NCI-H69 (cell line): ENCODE measurements at places on chromosomes 1 and 21.
A peak's percentile ranks its signal among the peaks of the same experiment; 100 is the strongest.

DNA sequence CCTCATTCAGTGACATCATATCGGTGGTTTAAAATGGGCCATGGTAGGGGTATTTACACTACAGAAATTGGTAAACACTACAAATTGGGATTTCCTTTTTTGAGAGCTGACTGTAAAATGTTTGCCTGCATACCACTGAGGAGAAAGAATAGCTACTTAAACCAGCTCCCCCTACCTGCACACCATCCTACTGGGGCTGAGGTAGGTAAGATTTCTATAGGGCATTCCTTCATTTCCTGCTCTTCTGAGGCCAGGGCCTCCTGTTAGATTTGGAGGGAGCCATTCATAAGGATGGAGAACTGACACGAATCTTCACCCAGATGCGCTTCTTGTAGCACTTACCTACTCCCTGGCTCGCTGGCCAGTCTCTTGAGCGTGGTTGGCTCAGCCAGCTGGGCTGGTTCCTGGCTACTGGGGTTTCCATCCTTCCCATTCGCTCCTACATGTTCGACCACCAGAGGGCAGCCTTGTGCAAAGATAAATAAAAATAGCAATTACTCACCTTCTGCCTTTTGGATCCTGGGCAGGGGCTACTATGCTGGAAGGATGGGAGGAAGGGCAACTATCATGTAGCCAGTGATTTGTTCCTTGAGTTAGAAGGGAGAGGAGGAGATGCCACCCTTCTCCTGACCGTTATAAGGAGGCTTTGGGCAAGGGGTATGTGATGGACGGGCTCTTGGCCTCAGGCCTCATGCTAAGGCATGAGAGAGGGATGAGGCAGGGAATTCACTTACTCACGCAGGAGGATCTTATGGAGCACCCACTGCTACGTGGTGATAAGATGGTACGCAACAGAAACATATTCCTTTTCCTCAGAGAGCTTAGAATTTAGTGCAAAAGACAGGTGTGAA lies 10.7 kb downstream of the OPTC start:
- peak; percentile 91 for DNase-seq

- DNase-seq = peak; percentile 6
These were observed 69.0 kb upstream of the DIRAS3 start for GRCh38 chr1:68119445-68119844.

GRCh38 chr1:6345009-6345408 lies 48.6 kb downstream of the ACOT7 start:
- DNase-seq = no peak

GRCh38 chr1:27361553-27361952 lies 5.2 kb downstream of the MAP3K6 start:
- no peak for DNase-seq

- DNase-seq = no peak
These were observed 349.0 kb upstream of the NCAM2 start for GRCh38 chr21:20649231-20649630.

DNA sequence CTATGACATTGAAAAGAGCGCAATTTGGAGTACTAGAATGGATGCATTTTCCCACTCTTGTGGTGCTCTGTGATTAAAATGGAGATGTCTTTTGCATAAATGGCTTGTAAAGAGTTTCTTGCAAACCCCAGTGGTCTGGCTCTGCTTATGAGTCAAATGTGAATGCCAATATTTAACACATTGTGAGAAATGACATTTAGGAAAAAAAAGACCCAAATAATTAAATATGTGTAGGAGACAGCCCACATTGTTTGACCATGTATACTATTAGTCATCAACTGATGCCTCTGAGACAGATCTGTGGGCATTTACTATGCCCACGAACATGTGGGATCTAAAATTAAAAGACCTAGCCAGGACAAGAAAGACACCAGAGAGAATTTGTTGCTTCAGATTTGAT lies 22.2 kb upstream of the RUNX1 start:
- DNase-seq = no peak

DNA sequence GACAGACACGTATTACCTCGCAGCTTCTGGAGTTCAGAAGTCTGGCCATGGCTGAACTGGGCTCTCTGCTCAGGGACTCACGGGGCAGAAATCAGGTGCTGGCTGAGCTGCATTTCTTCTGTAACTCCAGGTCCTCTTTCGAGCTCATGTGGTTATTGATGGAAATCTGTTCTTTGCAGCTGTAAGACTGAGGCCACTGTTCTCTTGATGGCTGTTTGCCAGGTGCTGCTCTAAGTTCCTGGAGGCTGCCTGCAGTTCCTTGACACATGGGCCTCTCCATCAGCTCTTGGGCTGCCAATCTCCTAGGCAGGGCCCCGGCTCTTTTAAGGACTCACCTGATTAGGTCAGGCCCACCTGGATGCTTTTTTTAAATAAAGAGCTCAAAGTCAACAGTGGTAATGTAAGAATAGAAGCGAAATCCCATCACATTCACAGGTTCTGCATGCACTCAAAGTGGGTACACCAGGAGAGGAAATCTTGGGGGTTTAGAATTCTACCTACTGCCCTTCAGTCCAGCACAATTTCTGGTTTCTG lies 139.1 kb downstream of the KAZN start:
- DNase-seq = peak; percentile 63

- no peak for DNase-seq
These were observed 1.7 kb downstream of the CD244 start for GRCh38 chr1:160860840-160861505.

- no peak for DNase-seq
These were observed 2.9 kb downstream of the SHISA4 start for GRCh38 chr1:201891451-201892045.
